MV-4-11 (cell line): ENCODE measurements at places on chromosomes 2 and 18.

- no peak for DNase-seq
Measured at GRCh38 chr2:6944555-6944954, 27.3 kb downstream of the RNF144A start.

DNA sequence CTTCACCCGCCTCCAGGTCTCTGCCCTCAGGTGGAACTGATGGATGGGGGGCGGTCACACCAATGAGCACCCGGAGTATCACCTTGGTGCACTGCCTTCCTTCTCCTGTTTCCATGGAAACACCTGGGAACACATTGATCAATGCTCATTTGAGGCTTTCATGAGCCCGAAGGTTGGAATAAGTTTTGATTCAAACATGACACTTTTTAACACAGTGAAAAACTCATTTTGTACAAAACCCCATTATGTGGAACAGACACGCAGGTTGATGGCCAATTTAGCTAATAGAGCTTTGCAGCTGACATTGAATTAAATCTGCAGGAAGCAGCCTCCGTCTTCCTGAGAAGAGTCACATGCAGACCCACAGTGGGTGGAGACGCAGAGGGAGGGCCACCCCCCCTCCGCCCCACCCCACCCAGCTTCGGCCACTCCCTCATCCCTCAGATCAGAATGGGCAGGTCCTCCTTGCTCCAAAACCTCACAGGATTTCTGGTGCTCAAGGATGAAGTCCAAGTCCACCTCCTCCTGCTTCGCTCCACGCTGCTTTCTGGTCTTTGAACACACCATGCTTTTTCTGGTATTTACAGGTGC, 96.0 kb upstream of the MYCN start:
- no peak for DNase-seq

- no peak for DNase-seq
Measured at GRCh38 chr2:234339011-234339410, 157.9 kb downstream of the ARL4C start.

DNA sequence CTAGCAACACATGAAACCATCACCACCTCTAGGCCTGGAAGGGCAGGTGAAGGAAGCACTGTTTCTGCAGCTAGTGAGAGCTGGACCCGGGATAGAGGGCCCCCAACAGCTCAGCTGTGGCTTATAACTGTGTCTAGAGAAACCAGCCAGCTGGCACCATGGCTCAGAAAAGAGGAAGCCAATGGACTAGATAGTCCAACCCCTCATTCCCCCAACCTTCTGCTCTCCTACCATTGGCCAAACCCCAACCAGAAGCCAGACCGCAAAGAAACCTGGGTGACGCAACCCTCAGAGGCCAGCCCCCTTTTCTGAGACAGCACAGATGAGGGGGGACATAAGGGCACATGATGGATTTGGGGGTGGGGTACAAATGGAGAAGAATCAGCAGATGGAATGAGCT, 24.3 kb downstream of the SMYD1 start:
- peak; percentile 98 for DNase-seq

DNA sequence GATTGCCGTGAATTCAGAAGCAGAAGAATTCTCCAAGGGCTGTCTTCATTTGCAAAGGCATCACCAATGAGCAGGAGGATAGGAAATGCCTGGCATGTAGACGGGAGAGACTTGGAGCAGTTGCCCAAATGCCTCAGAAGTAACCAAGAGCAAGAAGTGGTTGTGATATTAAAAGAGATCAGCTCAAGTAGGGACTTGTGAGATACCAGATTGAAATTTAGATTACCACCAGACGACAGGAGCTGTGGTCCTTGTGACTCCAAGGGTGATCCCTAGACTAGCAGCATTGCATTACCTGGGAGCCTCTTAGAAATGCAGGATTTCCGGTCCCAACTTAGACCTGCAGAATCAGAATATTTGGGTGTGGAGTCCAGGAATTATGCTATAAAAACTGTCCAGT, 228.6 kb upstream of the EPAS1 start:
- no peak for DNase-seq

DNA sequence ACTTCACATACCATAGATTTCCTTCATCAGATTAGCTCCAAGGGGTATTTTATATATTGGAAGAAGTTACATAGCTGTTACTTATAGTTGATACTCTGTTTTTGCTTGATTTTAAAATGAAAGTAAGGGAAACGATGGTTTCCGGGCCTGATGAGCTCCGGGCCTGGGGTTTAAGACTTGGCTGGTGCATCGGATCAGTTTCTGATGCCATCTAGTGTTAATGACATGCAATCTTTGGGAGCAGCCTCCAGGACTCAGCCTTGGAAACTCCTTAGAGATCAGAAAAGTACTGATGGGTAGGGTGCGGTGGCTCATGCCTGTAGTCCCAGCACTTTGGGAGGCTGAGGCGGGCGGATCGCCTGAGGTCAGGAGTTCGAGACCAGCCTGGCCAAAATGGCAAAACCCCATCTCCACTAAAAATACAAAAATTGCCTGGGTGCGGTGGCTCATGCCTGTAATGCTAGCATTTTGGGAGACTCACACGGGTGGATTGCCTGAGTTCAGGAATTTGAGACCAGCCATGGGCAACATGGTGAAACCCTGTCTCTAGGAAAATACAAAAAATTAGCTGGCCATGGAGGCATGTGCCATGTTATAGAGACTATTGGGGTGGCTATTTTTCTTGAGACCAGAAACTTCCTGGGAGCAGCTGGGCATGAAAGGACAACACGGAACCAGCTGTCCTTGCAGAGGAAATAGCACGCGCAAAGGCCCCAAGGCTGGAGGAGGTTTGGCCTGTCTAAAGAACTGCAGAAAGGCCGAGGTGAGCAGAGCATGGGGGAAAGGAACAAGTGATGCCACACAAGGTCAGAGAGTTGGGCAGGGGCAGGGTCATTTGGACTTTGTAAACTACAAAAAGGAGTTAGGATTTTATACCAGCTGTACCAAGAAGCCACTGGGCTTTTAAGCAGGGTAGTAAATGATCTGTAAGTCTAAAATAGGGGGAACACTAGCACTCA, 46.9 kb upstream of the CNOT11 start:
- peak; percentile 74 for DNase-seq

DNA sequence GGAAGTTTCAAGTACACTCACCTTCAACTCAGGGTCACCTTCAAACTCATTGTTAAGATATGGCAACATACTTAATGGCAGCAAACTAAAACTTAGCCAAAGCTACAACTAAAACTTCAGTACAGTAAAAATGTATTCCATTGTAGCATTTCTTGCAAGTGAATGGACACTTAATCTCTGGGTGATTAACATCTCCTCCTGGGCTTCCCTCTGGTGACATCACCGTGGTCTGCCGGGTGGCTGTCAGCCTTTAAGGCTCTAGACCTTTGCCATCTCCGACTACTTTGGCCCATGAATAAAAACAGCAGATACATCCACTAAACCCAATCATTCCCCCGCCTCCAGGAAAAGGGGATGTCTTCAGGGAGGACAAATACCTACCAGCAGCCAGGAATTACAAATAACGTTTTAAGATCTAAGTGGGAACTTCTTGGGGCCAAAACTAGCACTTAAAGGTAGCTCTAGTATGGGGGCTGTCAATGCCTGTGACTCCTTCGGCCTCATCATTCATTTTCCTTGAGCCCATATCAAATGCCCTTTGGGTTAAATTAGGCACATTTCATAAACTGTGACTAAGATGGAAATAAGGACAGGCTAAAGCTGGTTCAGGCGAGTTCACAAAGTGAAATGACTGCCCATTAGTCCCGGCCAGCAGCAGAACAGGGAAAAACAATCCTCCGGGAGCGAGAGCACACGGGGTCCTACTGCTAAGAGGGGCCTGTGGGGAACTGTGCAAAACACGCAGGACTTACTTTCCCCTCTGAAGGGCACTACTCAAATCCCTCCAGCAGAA, 1.1 kb downstream of the TFCP2L1 start:
- DNase-seq = peak; percentile 41

DNA sequence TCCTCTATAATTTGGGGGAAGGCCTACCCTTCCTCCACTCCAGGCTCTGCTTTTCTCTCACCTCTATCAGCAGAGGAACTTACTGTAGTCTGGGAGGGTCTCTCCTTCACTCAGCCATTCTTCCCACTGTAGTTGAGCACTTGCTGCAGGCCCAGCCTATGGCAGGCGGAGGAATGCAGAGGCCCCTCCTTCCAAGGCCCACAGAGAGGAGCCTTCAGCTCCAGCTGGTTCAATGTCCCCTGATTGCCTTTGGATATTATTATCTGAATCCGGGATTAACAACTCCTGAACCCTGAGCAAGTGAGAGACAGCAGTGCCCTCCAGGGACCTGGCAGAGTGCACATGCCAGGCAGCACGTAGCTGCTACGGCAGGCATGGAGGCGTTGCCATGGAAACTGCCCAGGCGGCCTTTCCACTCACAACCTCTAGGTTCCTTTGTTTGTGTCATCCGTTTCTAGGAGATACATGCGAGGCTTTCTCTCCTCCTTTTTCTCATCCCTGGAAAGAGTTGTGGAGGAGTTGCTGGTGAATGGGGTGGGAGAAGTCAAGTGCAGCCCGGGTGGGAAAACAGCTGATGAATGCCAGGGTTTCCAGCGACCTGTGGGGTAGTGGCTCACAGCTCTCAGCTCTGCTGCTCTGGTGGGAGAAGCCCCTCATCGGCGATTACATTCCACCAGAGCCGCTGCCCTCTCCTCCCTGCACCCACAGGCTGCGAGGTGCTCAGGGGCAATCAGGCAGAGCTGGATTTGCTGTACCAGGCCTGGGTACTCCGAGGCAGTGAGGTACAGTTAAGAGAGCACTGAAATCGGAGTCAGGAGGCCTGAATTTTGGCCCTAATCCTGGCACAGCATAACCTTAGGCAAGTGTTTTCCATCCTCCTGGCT, 55.3 kb upstream of the HK2 start:
- DNase-seq = no peak

DNA sequence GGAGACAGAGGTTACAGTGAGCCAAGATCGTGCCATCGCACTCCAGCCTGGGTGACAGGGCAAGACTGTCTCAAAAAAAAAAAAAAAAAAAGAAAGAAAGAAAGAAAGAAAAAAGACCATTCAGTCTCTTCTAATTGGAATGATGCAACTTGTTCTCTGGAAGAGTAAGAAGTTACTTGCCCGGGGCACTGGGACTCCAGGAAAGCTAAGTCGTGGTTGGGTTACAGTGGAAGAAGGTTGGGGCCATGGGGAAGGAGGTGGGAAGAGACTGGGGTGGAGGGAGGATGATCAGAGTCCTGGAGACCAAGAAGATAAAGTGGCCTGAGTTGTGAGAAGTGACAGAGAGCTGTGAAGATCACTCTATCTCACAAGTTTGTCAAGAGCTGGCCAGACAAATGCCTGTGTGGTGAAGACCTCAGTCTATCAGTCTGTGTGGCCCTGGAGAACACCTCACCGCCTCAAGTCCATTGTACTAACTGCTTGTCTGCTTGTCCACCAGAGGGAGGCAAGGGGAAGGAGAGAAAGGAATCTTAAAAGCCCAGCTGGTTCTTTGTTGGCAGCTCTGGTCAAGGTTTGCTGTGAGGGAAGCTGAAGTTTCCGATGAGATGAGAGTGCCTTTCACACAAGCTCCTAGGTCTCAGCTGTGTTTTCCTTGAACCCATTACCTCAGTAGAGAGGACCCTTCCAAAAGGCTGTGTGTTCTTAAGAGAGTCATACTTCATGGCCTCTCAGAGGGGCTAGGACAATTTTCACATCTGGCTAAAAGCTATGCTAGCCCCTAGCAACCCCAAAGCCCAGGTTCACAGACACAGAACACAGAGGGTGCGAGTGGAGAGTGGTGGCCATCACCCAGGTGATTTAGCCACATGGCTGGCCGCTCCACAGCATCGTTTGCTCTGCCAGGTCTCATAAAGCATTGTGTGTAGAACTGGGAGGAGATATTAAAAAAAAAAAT, 72.0 kb upstream of the TMEM178A start:
- DNase-seq = peak; percentile 58

- DNase-seq = no peak
Measured at GRCh38 chr2:170264865-170265264, 86.9 kb downstream of the MYO3B start.

DNA sequence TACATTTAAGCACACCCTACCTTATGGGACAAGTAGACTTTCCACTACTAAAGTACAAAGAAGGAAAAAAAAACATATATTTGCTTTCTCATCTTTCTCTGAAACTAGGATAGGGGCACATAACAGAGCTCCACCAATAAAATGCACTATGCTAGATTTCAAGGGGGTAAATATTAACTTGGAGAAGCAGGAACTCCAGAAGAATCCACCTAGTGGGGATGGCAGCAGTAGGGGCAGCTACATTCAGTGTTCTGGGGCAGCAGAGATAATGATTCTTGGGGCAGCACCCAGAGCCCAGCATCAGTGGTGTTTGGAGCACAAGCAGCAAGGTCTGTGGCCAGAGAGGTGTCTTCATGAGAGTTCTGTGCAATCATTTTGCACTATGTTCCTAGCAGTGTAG, 64.7 kb downstream of the DTNB start:
- no peak for DNase-seq

DNA sequence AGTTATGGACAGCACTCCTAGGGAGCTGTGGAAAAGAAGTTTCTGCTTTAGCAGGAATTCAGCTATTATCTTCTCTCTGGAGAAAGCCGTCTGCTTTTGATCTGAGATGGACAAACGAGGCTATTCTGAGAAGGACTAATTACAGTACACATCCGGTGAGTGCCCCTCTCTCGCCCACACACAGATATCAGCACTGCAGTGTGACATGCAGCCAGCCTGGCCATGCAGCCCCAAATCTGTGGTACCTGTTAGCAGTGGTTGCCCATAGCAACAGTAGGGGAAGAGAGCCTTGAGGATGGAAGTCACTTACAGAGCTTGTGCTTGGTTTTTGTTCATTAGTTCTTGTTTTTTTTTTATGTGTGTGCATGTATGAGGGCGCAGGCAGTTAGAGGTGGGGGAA, 73.9 kb upstream of the TRIB2 start:
- DNase-seq = no peak

- no peak for DNase-seq
Measured at GRCh38 chr2:120394764-120395163, 48.8 kb downstream of the INHBB start.

GRCh38 chr2:108449410-108450130, 564 bp downstream of the GCC2 start:
- no peak for DNase-seq

DNA sequence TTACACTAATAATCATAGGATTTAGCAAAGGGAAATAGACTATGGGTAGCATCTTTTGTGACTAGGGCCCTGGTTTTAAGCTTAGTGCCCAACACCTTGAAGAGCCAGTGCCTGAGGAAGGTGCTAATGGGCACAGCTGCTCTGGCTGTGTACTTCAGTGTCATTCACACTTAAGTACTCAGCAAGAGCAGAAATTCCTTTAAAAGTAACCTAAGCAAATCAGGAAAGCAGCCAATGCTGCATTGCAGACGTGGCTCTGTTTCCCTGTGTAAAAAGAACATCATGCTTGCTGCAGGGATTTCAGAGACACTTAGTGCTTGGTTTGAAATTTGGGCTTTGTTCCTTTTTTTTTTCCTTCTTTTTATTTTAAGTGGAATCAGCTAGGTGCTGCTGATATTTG, 505.4 kb downstream of the SUCLG1 start:
- DNase-seq = no peak

GRCh38 chr2:74181739-74182138, 3.1 kb upstream of the MOB1A start:
- DNase-seq = peak; percentile 98
